ENCODE measurements at places on chromosomes 12 and 14.
A peak's percentile ranks its signal among the peaks of the same experiment; 100 is the strongest.

GRCh38 chr14:87203346-87203745 lies 789.6 kb downstream of the GALC start:
- no peak for DNase-seq

DNA sequence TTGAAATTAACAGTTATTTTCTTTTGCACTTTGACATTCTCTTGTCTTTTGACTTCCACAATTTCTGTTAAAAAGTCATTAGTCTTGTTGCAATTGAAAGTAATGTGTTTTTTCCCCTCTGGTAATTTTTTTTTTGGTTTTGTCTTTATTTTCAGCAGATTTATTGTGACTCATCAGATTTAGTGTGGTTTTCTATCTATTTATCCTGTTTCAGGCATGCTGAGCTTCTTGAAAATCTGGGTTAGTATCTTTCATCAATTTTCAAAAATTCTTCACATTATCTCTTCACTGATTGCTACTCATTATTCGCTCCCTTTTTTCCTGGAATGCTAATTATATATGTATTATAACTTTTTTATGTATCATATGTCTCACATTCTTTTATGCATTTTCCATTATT lies 15.3 kb upstream of the NTF3 start:
- DNase-seq, result no peak

DNA sequence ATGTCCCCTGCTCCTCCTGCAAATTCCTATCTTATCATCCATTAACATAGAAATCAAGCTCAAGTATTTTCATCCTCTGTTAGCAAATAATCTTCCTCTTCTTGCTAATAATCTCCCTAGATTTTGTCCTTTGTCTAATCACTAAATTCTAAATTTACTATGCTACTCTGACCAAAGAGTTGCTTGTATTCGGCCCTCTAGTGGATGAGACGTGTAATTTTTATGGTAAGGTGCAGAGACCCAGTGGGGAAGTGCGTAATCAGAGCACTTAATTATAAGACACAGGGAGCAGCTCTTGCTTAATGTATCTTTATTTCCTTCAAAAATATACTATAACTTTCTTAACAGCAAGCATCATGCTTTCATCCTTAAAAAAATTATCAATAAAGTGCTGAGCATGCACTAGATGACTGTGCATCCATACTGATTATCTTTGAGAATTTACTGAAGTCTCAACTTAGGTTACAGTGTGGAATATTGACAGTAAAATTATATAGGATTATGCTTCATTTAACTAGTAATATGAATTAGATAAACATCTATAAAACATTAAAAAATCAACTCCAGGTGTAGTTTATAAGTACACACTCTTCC lies 212.6 kb downstream of the SLC16A7 start:
- peak; percentile 42 for DNase-seq

- DNase-seq, result no peak
Measured at GRCh38 chr12:63911341-63911740, 66.8 kb downstream of the SRGAP1 start.

DNA sequence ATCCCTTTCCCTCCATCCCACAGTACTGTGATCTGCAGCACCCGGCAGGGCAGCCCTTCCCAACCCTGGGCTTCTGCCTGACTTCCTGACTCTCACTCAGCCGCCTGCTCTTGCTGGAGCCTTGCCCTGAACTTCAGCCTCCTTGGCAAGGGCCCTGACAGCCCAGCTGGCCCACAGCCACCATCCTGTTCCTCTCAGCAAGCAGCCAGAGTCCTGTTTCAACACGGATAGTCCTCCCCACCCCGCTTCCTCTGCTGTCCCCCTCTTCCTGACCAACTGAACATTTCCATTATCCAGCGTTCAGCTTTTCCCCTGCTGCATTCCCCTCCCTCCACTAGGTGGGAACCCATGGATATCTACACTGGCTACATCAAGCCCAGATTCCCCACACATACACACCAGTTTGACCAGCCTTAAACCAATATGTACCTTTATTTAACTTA lies 74.0 kb upstream of the MDM1 start:
- DNase-seq, result peak; percentile 87

DNA sequence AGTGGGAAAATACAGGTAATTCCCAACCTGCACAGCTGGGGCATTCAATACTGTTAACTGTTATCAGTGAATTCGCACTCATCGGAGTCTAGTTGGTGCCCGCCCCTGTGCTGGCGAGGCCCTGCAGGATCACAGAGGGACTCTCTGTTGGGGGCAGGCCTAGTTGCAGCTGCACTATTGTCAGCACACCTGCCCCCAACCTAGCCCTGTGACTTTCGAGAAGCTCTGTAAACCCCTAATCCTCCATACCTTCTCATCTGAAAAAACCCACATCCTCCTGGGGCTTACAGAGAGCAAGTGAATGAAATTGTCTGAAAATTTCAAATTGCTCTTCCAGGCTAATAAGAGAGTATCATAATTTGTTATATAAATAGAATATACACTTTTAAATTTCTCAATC lies 132.2 kb upstream of the NUDT4 start:
- DNase-seq, result no peak

- DNase-seq, result peak; percentile 26
Measured at GRCh38 chr12:8069582-8069981, 3.4 kb upstream of the C3AR1 start.

- DNase-seq, result no peak
Measured at GRCh38 chr12:102522768-102523167, 42.4 kb upstream of the IGF1 start.

DNA sequence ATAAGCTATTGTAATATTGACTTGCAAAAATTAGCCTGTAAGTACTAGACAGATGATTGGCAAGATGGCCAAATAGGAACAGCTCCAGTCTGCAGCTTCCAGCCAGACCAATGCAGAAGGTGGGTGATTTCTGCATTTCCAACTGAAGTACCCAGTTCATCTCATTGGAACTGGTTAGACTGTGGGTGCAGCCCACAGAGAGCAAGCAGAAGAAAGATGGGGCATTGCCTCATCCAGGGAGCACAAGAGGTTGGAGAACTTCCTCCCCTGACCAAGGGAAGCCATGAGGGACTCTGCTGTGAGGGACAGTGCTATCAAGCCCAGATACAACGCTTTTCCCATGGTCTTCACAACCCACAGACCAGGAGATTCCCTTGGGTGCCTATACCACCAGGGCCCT lies 16.0 kb upstream of the SPATA7 start:
- peak; percentile 45 for DNase-seq

GRCh38 chr12:8948701-8949341 lies 624 bp downstream of the M6PR start:
- DNase-seq, result peak; percentile 71

DNA sequence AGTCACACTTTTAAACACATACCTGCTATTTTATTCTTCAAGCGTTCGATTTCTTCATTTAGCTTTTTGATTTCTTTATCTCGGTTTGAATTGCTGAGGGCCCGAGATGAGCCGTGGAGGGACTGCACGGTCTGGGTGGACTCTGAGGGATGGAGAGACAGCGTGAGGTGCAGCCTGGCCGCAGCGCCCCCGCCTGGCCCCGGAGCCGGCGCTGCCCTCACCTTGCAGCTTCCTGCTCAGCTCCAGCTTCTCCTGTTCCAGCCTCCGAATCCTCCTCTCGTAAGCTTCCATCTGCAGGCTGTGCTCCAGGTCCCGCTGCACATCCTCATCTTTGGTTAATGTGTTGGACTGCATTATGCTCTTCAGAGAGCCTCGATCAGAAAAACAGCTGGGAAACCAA lies 53.2 kb downstream of the AMN start:
- DNase-seq, result no peak

GRCh38 chr14:91374287-91374878 lies 43.2 kb downstream of the CCDC88C start:
- DNase-seq, result no peak

DNA sequence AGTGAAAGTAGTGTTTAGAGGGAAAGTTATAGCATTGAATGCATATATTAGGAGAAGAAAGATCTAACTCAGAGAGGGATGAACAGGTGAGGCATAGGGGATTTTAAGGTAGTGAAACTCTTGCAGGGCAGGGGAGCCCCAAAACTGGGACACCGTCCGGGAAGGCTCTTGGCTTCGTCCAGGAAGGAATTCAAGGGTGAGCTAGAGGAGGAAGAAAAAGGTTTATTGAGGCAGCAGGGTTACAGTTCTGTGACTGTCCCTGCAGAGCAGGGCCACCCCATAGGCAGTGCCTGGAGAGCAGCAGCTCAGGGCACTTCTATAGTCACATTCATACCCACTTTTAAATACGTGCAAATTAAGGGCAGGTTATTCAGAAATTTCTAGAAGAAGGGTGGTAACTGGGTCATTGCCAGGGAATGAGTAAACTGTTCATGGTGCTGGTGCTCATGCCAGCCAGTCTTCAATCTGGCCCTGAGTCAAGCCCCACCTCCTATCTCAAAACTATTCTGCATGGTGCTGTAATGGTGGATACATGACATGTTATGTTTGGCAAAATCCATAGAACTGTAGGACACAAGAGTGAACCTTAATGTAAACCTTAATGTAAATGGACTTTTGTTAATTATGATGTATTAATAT lies 1.2 kb upstream of the OAS1 start:
- no peak for DNase-seq
